B cell (primary cell): ENCODE measurements at places on chromosomes 7 and 10. TPM values are rescaled to one million over a fixed set of nuclear protein-coding genes. Genes with fewer than 3 reads are reported as not detected.

DNA sequence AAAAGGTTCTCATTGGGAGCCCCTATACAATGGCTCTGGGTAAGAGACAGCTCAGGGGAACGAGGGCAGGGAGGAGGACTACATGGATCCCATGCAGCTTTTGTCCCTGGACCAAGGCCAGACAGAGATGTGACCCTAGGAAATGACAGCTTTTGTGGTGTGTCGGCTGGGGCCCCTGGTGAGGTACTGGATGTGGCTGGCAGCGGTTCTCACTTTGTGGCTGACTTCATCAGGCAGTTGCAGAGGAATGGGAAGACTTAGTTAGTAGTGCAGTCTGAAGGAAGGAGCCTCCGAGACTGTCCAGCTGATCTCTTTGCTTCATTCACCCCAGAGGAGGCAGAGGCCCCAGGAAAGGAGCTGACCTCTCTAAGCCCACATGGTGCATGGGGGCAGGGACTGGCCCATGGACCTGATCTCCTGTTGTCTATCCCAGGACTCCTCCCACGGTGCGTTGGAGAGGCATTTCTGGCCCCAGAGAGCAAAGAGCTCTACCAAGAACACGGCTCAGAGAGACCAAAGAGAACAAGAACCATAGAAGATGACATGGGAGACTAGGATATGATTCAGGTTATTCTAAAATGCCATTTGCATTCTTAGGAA, 202.9 kb downstream of the RPS24 start:
- DNase-seq, result no peak

DNA sequence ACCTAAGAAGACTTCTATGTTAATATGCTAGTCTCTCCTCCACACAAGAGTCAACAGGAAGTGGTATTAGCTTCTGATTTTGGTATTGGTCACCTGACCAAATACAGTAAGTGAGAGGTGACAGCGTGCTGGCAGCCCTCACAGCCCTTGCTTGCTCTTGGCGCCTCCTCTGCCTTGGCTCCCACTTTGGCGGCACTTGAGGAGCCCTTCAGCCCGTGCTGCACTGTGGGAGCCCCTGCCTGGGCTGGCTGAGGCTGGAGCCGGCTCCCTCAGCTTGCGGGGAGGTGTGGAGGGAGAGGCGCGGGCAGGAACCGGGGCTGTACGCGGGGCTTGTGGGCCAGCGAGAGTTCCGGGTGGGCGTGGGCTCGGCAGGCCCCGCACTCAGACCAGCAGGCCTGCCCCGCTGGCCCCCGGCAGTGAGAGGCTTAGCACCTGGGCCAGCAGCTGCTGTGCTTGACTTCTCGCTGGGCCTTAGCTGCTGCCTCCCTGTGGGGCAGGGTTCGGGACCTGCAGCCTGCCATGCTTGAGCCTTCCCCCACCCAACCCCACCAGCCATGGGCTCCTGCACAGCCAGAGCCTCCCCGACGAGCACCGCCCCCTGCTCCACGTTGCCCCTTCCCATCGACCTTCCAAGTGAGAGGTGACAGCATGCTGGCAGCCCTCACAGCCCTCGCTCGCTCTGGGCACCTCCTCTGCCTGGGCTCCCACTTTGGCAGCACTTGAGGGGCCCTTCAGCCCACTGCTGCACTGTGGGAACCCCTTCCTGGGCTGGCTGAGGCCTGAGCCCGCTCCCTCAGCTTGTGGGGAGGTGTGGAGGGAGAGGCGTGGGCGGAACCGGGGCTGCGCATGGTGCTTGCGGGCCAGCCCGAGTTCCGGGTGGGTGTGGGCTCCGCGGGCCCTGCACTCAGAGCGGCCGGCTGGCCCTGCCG, 4.2 kb upstream of the ACSL5 start:
- DNase-seq, result peak; percentile 28

DNA sequence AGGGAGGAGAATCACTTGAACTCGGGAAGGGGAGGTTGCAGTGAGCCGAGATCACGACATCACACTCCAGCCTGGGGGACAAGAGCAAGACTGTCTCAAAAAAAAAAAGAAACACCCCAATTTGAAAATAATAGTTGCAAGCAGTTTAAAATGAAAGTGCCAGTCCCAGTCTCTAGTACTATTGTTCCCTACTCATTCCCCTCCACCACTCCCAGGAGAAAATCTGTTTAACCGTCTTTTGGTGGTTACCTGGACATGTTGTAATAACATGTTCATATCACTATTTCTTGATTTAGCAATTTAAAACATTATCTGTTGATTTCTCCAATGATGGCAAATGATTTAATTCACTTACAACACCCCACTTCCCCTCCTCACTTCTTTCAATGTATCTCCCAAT, 44.7 kb downstream of the KIFBP start:
- DNase-seq, result no peak

DNA sequence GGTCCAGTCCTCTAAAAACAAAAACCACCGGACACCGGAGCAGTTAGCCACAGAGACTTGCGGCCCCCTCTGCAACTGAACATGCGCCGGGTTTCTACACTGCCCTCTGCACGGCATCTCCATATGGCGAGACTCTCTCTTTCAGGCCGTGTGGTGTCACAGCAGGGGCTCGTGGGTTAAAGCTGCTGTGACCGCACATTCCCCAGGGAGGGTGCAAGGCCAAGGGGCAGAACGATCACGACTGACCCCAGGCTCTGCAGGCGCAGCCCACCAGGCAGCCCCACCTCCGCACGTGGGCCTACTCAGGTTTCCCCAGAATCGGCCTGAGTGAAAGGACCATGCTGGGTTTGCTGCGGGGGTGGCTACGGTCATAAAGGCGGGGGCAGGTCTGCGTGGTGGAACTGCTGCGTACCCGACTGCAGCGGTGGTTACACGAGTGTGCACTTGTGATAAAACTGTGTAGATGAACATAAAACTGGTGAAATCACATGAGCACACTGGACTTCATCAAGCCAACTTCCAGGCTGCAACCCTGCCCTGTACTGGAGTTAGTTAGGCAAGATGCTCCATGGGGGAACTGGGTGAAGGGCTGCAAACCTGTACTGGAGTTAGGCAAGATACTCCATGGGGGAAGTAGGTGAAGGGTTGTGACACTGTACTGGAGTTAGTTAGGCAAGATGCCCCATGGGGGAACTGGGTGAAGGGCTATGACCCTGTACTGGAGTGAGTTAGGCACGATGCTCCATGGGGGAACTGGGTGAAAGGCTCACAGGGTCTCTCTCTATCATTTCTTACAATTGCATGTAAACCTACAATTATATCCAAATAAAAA, 81.4 kb upstream of the PPP2R2D start:
- no peak for DNase-seq

DNA sequence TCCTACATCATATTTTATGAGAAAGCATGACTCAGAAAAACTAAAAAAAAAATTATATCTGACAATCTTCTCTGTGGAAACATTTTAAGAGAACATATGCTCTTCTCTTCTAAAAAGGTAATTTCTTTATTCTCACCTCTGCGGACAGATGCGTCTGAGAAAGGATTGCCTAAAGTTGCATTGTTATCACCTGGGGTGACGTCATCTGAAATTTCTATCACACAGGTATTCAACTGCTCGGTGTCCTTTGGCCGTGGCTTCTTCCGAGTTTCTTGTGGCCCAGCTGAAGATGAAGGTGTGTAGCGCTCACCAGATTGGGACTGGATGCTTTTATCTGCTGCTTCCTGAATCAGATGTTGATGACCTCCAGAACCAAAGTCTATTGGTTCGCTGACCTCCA, 14.3 kb upstream of the GATAD1 start:
- DNase-seq, result no peak

DNA sequence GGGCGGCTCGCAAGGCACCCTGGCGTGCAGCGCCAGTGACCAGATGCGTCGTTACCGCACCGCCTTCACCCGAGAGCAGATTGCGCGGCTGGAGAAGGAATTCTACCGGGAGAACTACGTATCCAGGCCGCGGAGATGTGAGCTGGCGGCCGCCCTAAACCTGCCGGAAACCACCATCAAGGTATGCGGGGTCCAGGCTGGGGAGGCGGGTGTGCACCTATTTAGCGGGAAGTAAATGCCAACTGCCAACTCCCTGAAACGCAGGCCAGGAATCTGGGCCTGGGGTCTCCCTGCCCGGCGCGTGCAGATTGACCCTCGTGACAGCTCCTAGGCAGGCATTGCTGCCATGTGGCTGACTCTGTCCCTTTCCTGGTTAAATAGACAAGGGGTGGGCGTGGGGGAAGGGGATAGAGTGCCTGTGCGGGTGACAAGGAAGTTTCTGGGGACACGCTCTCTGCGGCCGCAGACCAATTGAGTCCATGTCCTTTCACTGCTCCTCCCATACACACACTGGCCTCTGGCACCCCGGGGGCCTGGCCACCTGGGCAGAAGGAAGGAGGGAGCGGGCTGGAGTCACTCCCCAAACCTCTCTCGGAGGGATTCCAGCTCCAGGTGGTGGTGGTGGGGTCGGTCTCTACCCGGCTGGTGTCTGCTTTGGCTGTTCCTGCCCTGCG, 2.7 kb downstream of the EVX1 start:
- DNase-seq, result peak; percentile 37

- no peak for DNase-seq
Measured at GRCh38 chr10:52322936-52323335, 8.9 kb downstream of the DKK1 start.

- DNase-seq, result no peak
Measured at GRCh38 chr10:30792025-30792424, 162.5 kb upstream of the LYZL2 start.

TAF5 gene
- 5.5 and 6.5 TPM in 2 replicates for total RNA-seq

IFIT1B gene
- total RNA-seq, result not detected in 2 replicates

PDGFA gene
- total RNA-seq, result 1.2 and 1.5 TPM in 2 replicates

WEE2 gene
- not detected in 2 replicates for total RNA-seq
